NCI-H2081 treated with DMSO at 0.1 percent for 48 hours (cell line): ENCODE measurements at places on chromosomes 5 and 9.
A peak's percentile ranks its signal among the peaks of the same experiment; 100 is the strongest.

- DNase-seq, result no peak
These were observed 29.5 kb downstream of the TSC1 start for GRCh38 chr9:132914924-132915323.

GRCh38 chr9:22147813-22148527, 138.9 kb upstream of the CDKN2B start:
- DNase-seq, result no peak

- DNase-seq, result no peak
These were observed 232.8 kb downstream of the DOCK8 start for GRCh38 chr9:447230-448025.

DNA sequence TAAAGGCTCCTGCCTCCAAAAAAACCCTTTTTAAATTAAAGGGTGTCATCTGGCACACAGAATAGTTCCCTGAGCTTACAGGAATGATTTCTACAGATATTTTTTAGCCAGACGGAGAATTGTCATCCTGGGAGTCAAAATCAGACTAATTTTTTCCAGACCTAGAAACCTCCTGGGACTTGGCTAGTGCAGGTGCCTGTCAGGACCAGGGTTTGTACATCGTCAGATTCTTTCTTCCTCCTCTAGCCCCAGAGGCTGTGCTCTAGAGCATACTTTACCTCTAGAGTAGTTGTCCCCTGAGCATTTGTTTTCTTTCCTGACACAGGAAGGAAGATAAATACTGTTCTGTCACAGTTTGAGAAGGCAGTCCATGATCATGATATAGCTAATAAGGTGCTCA, 52.5 kb downstream of the RAB3C start:
- DNase-seq, result no peak

DNA sequence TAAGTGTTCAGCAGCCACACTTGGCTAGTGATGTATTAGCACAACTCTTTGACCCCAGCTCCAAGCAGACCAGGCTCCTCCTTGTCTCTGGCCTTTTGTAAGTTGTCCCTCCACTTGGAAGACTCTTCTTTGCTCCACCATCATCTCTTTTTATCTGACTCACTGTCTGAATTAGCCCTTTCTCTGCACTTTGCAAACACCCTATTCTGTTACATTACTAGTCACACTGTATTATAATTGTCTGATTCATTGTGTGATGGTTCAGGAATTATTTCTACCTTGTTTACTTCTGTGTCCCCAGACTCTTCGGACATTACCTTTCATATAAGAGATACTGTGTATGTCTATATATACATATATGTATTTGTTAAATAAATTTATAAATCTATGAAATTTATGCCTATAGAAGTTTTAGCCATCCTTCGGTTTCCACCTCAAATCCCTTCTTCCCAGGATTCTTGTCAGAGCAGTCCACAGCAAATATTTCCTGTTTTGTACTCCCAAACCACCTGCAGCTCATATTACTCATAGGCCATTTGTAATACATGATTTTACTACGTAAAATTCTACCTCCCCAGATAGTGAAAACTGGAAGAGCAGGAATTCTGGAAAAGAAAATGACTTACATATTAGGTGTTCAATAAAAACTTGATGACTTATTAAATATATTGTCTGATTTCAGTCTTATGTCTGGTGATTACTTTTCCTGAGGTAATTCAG, 69.0 kb downstream of the MTAP start:
- DNase-seq, result no peak

DNA sequence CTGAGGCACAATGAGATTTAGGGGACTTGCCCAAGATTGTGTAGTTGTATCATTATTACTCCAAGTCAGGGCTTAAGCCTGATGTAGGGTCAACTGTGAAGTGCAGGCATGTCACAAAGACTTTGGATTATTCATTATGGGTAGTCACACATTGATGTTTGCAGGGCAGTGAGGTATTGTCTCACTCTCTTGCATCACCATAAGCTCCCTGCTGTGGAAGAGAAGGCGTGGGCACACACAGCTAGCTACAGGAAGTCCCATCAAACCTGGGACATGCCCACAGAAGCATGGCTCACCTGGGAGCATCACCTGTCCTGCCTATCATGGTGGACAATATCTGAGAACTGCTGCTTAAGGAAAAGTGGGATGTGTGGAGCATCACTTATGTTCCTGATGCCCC, 42.1 kb downstream of the TMOD1 start:
- DNase-seq, result no peak

DNA sequence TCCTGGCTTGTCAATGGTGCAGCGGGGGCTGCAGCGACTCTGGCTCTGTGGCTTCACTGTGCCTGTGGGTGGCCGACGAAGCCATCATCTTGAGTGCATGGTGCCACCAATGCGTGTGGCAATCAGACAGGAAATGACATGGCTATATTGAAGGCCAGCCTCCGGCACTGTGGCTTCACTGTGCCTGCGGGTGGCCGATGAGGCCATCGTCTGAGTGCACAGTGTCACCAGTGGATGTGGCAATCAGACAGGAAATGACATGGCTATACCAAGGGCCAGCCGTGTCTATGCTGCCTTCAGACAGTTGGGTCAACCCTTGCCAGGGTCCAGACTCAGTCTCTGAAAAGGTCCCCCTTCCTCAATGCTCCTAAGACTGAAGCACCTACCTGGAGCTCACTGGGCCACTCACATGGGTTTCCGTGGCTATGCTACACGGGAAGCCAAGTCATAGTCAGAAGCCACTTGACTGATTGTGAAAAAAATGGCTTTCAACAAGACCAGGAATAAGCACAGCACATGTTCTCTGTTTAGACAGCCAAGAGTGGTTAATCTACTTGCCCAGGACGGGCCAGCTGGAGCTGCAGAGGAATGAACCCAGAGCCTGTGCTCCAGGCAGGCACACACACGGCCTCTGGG, 67.5 kb upstream of the S1PR3 start:
- DNase-seq, result no peak

- no peak for DNase-seq
These were observed 312.9 kb upstream of the PRR16 start for GRCh38 chr5:120151181-120151580.

GRCh38 chr9:98967257-98967656, 23.6 kb downstream of the COL15A1 start:
- no peak for DNase-seq

- DNase-seq, result no peak
These were observed 97.4 kb downstream of the NR3C1 start for GRCh38 chr5:143306040-143306439.

DNA sequence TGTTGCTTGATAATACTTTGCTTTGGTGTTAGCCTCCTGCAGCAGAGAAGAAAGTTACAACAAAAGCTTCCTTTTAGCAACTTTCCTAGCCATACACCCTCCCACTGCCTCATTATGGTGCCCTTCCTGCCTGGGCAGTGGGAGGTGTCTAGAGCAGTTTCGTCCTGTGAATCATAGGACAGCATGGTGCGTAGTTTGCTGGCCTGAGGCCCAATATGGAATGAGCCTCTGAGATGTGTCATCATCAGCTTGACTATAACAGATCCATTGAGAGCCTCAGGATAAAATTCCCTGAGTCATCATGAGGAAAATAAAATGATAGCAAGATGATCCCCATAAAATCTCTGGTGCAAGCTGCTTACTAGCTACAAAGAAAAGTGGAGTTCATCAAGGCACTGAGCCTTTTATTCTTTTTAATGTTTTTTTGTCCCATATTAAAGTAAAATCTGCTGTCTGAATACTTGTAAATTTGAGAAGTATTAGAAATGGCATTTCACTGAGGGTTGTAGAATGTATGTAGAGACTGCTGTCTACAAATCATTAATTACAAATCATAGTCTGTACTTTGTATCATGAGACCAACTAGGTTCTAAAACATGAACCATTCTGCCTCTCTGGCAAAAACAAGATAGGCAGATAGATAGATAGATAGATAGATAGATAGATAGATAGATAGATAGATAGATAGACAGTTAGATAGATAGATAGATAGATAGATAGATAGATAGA, 303.0 kb upstream of the PDE4D start:
- DNase-seq, result no peak

DNA sequence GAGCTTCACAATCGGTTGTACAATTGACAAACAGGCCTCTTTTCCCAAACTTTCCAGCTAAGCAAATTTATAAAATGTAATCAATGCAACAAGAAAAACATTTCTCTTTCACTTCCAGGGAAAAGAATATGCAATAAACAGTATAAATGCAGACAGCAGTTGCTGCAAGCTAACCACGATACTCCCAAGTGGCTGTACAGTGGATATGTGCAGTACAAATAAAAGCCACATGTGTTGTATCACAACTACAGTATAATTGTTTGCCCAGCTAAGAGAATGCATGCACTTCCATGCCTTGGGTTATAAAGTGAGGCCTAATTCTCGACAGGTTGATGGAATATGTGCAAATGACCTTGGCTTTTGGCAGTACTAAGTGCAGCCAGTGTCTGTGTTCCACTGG, 16.7 kb upstream of the PDCL start:
- DNase-seq, result no peak

- no peak for DNase-seq
These were observed 265.7 kb upstream of the PANK3 start for GRCh38 chr5:168844922-168845296.

DNA sequence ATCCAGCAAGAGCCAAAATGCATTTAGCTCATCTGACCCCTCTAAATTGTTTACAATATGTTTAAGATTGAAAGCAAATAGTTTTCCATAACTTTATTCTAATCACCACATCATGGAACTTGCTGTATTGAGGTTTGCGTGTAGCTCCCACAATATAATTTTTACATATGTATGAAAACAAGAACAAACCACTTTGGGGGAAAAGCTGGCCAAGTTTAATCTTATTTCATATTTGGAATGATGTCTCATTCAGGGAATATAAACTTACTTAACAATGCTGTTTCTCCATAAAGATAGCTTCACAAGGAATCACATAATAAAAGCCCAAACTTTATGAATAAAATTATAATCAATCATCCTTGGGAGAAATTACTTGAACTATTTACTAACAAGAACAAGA, 194.6 kb upstream of the PCSK5 start:
- no peak for DNase-seq

DNA sequence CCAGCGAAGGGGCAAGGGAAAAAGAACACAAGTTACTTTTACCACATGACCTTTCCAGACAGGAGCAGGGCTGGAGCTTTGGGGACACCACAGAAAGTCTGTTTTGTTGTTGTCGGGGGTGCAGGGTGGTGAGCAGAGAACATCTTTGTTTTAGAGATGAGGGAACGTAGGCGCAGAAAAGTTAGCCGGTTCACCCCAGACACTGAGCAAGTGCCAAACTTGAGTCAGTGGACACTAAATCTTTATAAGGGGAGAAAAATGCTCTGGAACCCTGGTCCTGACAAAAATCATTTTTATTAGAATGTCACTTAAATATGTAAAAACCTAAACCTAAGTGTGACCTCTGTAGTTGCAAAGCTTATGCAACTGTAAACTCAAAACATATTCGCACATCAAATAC, 126.4 kb upstream of the GAS1 start:
- no peak for DNase-seq

DNA sequence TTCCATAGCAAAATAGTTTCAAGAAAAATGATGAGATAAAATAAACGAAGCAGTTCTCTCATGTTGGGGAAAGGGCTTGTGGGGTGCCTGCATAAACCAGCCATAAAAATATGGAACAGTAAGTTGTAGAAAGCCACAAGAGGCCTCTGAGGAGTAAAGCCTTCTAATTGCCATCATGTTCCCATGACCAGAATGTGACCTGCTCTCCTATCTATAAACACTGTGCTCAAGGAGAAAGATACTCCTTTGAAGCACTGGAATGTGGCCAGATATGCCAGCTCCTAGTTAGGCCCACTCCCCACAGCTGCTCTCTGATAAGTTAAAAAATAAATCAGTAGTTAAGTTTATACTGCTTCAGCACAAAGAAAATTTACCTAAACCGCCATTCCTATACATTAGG, 65.8 kb downstream of the SETX start:
- no peak for DNase-seq

DNA sequence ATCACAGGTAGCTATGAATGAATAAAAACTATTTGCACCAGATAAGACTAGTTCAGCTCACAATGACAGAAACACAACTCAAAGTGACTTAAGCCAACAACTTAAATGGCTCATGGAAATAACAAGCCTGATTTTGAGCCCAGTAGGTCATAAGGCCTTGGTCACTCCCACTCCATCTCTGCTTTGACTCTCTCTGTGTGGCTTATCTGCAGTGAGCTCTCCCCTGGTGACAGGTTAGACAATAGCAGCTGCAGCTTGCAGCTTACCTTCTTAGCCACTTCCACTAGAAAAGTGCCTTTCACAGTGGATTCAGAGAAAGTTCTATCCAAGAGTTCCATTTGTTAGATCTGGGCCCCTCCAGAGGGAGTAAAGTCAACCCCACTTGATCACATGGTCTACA, 315.7 kb downstream of the RAB3C start:
- no peak for DNase-seq

- peak; percentile 97 for DNase-seq
These were observed 738.6 kb upstream of the ZNF608 start for GRCh38 chr5:125484742-125485641.

- no peak for DNase-seq
These were observed 44.4 kb upstream of the GPR21 start for GRCh38 chr9:122988920-122989621.
